Activated T-cell treated with anti-CD3 and anti-CD28 coated beads for 4 hours (primary cell): ENCODE measurements at places on chromosomes 3 and 15.
A peak's percentile ranks its signal among the peaks of the same experiment; 100 is the strongest.

DNA sequence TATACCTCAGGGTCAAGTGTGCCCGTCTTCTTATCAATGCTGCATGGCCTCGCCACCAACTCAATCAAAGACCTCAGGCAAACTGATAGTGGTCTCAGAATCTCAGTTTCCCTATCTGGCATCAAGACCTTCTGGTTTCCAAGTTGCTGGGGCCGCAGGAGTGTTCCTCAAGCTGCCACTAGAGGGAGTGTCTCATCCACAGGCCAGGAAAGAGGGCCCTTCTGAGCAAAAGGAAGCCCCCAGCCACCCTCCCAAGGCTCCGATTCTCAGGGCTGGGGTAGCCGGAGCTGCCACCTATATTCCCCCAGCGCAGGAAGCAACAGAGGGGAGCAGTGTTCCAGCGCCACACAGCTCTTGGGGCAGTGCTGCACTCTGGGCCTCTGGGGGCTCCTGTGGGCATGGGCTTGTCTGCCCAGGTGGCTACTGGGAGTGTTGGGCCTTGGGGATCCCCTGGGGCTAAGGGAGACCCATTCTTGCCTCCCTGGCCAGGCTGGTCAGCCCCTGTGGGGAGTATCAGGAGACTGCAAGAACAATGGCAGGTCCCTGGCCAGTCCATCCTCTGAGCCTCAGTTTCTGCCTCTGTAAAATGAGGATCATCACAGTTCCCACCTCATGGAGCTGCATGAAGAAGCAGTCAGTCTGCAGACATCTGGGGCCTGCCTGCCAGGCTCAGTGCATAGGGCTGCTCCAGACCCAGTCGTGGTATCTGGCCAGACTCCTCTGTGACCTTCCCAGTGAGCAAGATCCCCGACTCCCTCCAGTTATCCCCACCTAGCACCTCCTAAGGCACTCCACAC is 23.4 kb upstream of the SEC13 start:
- DNase-seq: peak; percentile 39

- no peak for DNase-seq
Measured at GRCh38 chr3:126279853-126280252, 77.4 kb downstream of the KLF15 start.

DNA sequence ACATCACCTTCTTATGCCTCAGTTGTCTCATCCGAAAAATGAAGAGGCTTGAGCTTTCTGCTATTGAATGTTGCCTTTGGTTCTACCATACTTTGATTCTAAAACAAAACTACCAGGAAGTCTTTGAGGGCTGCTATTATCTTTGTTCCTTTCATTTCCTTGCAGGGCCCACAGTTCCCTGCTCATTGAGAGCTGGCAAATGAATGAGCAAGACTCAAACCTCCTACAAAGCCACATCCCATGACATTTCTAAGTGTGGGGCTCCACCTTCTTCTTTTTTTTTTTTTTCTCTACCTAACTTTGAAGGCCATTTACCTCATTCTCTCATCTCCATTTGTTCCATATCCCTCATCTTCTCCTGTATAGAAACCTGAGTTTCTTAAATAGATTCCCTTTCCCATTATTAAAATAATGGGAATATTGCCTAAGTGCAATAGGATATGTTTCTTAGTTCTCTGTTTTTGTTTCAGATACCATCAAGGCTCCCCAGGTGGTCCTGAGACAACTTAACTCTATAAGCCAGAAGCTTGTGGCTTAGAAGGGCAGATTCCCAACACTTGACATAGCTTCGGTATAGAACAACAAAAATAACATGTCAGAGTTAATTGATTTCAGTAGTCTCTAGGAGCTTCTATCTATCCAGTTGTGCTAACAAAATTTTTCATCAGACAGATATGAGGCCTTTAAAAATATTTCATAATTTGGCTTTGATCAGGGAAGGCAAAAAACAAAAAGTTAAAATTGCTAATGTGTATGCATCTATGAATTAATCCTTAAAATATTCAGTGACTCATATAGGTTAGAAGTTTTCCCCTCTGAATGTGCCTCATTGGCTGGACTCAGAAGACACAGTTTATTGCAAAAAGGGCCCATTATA is 951.6 kb downstream of the TUSC7 start:
- no peak for DNase-seq

DNA sequence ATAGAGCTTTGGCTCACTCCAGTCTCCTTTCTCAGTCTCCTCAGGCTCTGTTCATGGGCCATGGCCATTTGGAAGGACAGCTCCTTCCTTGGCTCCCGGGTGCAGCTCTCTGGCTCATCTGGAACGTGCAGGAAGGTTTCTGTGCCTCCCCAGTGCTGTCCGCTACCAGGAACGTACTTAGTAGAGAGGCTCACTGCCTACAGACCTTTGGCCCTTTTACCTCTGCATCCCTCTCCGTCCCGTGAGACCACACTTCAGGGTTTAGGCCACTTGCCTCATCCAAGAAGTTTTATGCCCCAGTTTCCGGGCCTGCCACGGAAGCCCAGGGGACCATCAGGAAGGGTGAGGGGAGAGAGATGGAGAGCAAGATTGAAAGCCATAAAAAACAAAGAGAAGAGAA is 20.9 kb downstream of the GRK7 start:
- no peak for DNase-seq

GRCh38 chr3:101902041-101902440 is 52.7 kb downstream of the NFKBIZ start:
- DNase-seq: no peak

- DNase-seq: no peak
Measured at GRCh38 chr3:140091143-140091542, 156.2 kb downstream of the CLSTN2 start.

GRCh38 chr3:32996048-32996754 is 44.8 kb downstream of the CCR4 start:
- no peak for DNase-seq

DNA sequence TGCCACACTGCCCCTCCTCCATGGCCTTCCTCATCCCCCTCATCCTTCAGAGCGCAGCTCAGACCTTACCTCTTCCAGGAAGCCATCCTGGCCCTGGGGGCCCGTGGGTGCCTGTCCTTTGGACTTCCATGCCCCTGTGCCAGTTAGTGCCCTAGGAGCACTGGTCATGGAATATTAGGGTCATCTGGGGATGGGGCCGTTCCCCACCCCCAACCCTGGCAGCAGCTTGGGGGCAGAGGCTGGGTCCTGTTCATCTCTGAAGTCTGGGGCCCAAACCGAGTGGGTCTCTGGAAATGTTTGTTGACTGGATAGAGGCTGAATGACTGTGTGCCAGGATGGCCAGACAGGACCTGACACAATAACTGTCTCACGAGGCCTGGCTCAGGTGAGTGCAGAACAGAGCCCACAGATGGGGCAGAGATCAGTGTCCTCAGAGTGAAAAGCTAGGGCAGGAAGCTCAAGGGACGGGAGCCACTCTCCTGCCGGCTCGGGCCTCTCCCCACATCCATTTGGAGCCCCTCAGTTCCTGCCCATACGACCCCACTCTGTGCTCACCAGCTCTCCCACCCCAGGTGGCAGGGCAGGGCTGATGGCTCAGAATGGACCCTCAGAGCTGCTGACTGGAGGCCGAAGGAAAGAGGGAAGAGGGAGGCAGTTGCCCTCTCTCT is 62.5 kb downstream of the TLE3 start:
- DNase-seq: no peak

DNA sequence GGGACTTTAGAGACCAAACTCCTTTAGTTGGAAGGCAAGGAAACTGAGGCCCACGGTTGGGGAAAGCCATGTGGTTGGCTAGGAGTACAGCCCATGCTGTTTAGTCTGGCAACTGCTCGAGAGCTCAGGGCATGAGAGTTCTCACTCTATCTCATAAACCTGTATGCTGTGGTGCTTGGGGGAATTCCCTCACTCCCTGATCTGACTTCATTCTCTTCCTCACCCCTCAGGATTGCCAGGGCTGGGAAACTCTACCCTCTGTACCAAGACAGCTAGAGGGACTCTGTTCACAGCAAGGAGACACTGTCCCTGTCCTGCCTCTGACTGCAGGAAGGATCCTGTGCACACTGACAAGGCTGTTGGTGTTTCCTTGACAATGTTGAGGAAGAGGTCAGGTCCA is 230.2 kb downstream of the ZNF621 start:
- no peak for DNase-seq

GRCh38 chr3:168292296-168292695 is 196.6 kb upstream of the GOLIM4 start:
- no peak for DNase-seq

DNA sequence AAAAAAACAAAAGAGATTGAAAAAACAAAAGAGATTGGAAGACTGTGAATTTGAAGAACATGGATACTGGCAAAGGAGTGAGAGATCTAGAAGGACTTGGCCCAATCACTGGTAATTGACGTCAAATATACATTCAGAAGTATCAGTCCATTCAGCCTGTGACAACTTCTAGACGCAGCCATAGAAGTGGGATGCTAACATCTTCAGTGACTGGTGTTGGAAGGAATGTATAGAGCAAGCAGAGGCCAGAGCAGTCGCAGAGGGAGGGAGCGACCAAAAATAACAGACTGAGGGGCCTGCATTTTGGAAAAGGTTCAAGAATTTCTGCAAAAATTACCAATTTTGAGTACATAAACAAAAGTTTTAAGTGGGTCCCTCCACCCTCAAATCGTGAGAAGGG is 473.3 kb downstream of the CADM2 start:
- no peak for DNase-seq

GRCh38 chr3:76432396-76432795 is 607.5 kb upstream of the ROBO2 start:
- no peak for DNase-seq

DNA sequence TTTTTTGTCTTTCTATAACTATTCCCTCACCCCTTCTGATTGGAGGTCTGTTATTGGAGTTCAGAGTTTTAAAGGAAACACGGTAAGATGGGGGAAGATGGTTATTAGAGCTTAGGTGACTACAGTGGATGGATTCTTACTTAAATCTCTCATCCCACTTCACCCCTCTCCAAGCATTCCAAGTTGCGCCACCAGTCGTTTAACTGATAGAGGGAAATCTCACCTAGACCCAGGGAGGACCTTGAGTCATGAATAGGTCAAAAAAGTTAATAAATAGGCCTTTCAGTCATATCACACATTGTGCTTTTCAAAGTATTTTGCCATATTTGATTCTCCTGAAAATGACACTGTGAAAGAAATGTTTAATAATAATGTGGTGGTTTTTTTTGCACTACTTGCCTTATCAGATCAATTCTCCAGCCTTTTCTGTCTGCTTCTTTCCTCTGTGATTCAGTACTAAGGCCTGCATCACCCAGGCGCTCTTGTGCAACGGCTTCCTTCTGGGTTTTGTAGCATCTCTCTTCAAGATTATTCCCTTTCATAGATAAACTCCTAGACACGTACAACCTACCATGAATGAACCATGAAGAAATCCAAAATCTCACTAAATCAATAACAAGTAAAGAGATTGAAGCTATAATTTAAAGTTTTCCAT is 100.4 kb upstream of the TGFBR2 start:
- DNase-seq: no peak

GRCh38 chr3:184320104-184320445 is 5.7 kb downstream of the EIF4G1 start:
- peak; percentile 52 for DNase-seq

GRCh38 chr15:93895976-93896770 is 335.2 kb upstream of the MCTP2 start:
- DNase-seq: no peak

- no peak for DNase-seq
Measured at GRCh38 chr15:96130734-96131133, 199.8 kb upstream of the NR2F2 start.

- no peak for DNase-seq
Measured at GRCh38 chr3:158808697-158809096, 6.8 kb downstream of the MFSD1 start.

- no peak for DNase-seq
Measured at GRCh38 chr3:9400616-9401015, 3.2 kb downstream of the SETD5 start.

- DNase-seq: no peak
Measured at GRCh38 chr15:98120561-98120960, 160.1 kb downstream of the ARRDC4 start.

DNA sequence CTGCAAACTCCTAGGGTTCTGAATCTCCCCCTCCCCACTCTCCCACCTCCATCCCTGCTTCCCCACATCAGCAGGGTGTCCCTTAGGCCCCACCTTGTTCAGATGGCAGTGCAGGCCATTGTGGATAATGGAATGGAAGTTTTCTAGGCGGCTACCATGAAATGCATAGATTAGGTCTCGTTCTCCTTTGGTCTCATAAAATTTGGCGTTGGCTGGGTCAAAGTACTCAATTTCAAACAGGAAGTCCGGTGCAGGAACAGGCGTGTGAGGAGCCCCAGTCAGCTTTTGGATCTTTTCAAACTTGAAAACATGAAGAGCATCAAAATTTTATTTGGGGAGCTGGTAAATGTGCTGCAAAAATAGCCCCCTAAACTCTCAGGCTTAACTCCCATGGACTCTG is 20.2 kb downstream of the PARP16 start:
- no peak for DNase-seq

- no peak for DNase-seq
Measured at GRCh38 chr15:87826119-87826747, 430.3 kb downstream of the NTRK3 start.

DNA sequence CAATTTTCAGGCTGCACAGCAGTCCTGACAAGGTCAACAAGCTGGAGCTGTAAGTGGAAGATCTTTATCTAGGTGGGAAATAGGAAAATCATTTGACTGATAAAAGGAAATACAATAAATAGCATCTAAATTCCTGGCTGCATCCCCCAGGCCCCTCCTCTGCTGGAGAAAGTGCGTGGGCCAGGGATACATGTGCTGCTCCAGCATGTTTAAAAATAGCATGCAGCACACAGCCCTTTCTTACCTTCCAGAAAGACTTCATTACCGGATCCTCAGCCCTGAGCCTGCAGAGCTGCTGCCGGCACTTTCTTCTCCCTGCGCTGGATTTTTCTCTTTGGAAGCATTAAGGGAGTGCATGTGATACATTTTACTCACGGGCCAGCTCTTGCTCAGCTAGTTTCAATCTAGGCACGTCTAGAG is 77.3 kb downstream of the HMG20A start:
- no peak for DNase-seq

DNA sequence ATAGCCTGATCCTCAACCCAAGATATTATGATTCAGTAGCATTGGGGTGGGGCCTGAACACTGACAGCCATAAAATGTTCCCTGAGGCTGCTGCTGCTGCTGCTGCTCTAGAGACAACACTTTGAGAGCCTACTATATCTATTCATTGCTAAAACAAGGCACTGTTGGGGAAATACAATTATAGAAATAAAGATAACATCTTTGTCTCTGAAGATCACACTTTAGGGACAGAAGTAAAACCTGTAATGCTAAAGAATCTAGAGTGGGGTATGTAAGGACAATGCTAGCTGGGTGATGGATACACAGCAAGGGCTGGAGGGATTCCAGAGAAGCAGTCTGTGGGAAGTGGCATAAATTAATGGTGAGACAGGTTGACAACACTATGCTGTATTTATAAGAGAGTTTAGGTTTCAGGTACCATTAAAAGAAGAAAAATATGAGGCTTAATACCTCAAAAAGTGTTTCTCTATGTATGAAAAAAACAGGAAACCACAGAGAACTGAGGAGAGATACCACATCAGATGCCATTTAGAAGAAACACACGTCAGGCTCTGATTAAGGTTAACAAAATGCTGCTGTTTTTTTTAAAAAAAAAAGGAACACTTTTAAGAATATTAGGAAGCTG is 115.9 kb downstream of the CBLB start:
- DNase-seq: no peak
